Inflammatory macrophage treated with lipopolysaccharide for 4 hours (primary cell): ENCODE measurements at places on chromosomes 5 and 9.
A peak's percentile ranks its signal among the peaks of the same experiment; 100 is the strongest.

GRCh38 chr5:128432913-128433440, 105.1 kb downstream of the FBN2 start:
- peak; percentile 77 for DNase-seq

DNA sequence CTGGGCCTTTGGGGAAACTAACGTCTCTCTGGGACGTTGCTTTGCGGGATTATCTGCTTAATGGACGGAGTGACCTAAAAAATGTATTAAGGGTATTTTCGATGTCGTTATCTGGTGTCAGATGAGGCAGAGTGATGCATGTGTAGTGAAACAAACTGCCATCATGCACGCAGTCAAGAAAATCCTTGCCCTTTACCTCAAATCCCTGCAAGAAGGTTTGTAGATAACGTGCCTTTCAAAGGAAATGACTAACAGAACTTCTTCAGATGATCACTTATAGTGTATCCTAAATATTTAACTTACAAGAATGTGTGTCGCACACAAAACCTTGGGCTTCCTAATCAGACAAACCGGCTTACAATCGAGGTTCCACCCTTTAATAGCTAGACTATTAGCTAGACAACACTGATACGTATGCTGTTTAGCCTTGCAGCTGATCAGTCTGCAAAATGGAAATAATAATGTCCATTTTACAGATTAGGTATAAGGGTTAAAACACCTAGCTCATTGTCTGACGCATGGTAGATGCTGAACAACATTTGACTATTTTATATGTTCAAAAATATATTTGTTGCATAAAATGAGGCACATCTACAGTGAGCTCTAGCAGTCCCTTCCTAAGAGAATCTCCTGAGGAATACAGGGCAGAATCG, 541 bp upstream of the TBCA start:
- no peak for DNase-seq

- peak; percentile 18 for DNase-seq
Observed at GRCh38 chr9:69809304-69809863, 11.2 kb upstream of the CFAP95 start.

- no peak for DNase-seq
Observed at GRCh38 chr5:124650951-124651662, 95.3 kb downstream of the ZNF608 start.

- DNase-seq, result no peak
Observed at GRCh38 chr5:61234019-61234418, 71.8 kb upstream of the SMIM15 start.

- no peak for DNase-seq
Observed at GRCh38 chr9:110142868-110143481, 65.0 kb downstream of the C9orf152 start.

- DNase-seq, result no peak
Observed at GRCh38 chr5:72767289-72768010, 49.0 kb upstream of the TNPO1 start.

- no peak for DNase-seq
Observed at GRCh38 chr5:60722416-60722815, 22.4 kb upstream of the DEPDC1B start.

- DNase-seq, result no peak
Observed at GRCh38 chr9:33288828-33289483, 1.4 kb upstream of the NFX1 start.

DNA sequence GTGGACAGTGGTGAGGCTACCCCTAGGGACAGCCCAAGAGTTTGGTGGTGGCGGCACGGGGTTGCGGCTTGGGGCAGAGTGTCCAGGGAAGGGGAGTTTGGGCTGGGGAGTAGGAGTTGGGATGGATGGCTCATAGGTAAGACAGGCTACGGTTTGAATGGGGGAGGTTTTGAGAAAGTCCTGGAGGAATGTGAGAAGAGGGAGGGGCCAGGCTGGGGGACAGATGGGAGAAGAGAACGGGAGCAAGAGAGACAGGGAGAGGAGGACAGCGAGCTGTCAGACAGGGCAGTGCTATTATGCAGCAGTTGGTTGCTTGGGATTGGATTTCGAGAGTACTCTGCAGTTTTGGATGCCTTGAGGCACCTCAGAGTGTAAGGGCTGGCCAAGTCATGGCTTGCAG, 24.5 kb downstream of the PSD2 start:
- DNase-seq, result no peak

- DNase-seq, result no peak
Observed at GRCh38 chr9:32424616-32425015, 40.2 kb downstream of the ACO1 start.

GRCh38 chr9:134522976-134523375, 118.6 kb upstream of the COL5A1 start:
- DNase-seq, result no peak
